Testis (tissue), 5 donors: ENCODE measurements at places on chromosomes 5 and 9. TPM values are rescaled to one million over a fixed set of nuclear protein-coding genes. Genes with fewer than 3 reads are reported as not detected.

DNA sequence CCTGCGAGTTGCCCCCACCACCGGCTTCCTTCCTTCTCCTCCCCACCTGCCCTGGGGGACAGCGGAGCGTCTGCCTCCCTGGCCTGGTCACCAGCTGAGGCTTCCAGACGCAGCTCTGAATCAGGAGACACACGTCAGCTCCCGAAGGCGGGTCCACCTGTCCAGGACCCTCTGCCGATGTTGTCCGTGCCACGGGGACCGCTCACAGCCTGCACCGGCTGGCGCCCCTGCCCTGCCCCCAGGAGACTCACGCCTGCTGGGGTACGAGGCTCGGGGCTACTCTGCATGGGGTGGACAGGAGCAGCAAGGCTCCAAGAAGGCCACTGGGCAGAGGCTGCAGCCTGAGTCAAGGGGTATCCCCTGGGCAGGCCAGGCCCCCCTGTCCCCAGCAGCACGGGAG is 1.9 kb upstream of the CCDC187 start:
- H3K4me3 ChIP-seq = no peak overlapping the region
- no peaks in the 10 kb centered on the region for H3K36me3 ChIP-seq
- no peaks in the 10 kb centered on the region for H3K27me3 ChIP-seq

DNA sequence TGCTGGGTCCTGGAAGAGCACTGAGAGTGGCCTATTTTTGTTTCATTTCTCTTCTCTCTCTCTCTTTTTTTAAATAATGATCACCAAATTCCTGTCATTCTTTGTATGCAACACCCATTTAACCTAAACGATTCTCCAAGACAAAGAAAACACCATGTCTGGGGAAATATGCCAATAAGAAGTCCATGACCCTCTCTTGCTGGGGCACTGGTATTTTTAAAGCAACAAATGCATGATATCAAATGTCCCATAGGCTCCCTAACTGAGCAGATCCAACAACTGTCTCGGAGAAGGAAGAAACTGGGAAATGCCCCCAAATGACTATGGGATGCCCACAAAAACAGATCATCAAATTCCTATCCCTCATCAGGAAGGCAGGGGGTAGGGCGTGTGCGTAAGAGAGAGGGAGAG is 567.4 kb downstream of the CCDC171 start:
- H3K36me3 ChIP-seq = no peaks in the 10 kb centered on the region
- H3K4me3 ChIP-seq = no peak overlapping the region
- no peaks in the 10 kb centered on the region for H3K27me3 ChIP-seq
- peaks cover 3% of the 10 kb centered on the region for H3K4me1 ChIP-seq
- H3K27ac ChIP-seq = no peak overlapping the region

DNA sequence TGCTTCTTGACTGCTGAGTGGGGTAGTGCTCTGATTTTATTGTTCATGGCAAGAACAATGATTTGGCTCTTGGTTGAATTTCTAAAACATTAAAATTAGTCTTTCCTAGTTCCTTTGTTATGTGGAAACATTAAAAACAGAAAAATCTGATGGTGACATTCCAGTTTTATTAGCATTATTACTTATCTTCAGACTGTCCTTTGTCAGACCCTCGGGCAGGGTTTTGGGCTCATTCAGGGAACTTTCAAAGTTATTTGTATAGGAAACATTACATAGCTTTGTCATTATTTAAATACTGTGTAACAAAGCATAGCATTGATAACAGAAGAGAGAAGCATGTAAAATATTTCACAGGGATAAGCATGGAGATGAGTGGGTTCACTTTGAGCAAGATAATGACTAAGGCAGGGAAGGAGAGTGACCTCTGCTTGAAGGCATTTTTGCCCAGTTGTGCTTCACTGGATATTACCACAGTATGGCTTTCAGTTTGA is 119.9 kb downstream of the KDM4C start:
- H3K4me1 ChIP-seq = no peaks in the 10 kb centered on the region
- no peak overlapping the region for H3K4me3 ChIP-seq
- no peak for DNase-seq
- H3K27me3 ChIP-seq = no peaks in the 10 kb centered on the region
- H3K27ac ChIP-seq = no peak overlapping the region

RNF208 gene
- total RNA-seq = 3.0 TPM
